Endothelial cell (in vitro differentiated cells): ENCODE measurements at places on chromosomes 12 and 14. TPM values are rescaled to one million over a fixed set of nuclear protein-coding genes. Genes with fewer than 3 reads are reported as not detected.
A peak's percentile ranks its signal among the peaks of the same experiment; 100 is the strongest.

NR4A1 gene
- 1.0 TPM for total RNA-seq

PRB2 gene
- not detected for total RNA-seq

SPIC gene
- total RNA-seq = not detected

RERGL gene
- total RNA-seq = not detected

GRCh38 chr12:116324654-116325335 lies 47.3 kb upstream of the MED13L start:
- no peaks in the 10 kb centered on the region for H3K27me3 ChIP-seq
- DNase-seq = no peak
- no peaks in the 10 kb centered on the region for H3K4me1 ChIP-seq
- no peaks in the 10 kb centered on the region for H3K36me3 ChIP-seq
- H3K27ac ChIP-seq = no peak overlapping the region

- no peak overlapping the region for H3K27ac ChIP-seq
- H3K4me1 ChIP-seq = peaks cover 4% of the 10 kb centered on the region
- peaks cover 23% of the 10 kb centered on the region for H3K36me3 ChIP-seq
- H3K4me3 ChIP-seq = peak overlapping the region; percentile 32
- no peak for DNase-seq
- peaks cover 20% of the 10 kb centered on the region for H3K27me3 ChIP-seq
These were observed 2.4 kb downstream of the FICD start for GRCh38 chr12:108517288-108518100.

GRCh38 chr14:92506231-92506630 lies 7.3 kb upstream of the RIN3 start:
- peaks cover 5% of the 10 kb centered on the region for H3K27me3 ChIP-seq
- H3K27ac ChIP-seq = no peak overlapping the region
- no peak overlapping the region for H3K4me3 ChIP-seq
- peaks cover 11% of the 10 kb centered on the region for H3K4me1 ChIP-seq

- H3K4me1 ChIP-seq = no peaks in the 10 kb centered on the region
- H3K27me3 ChIP-seq = peaks cover 4% of the 10 kb centered on the region
- no peaks in the 10 kb centered on the region for H3K36me3 ChIP-seq
- DNase-seq = peak; percentile 66
These were observed 359.9 kb downstream of the NRXN3 start for GRCh38 chr14:78530078-78530477.

DNA sequence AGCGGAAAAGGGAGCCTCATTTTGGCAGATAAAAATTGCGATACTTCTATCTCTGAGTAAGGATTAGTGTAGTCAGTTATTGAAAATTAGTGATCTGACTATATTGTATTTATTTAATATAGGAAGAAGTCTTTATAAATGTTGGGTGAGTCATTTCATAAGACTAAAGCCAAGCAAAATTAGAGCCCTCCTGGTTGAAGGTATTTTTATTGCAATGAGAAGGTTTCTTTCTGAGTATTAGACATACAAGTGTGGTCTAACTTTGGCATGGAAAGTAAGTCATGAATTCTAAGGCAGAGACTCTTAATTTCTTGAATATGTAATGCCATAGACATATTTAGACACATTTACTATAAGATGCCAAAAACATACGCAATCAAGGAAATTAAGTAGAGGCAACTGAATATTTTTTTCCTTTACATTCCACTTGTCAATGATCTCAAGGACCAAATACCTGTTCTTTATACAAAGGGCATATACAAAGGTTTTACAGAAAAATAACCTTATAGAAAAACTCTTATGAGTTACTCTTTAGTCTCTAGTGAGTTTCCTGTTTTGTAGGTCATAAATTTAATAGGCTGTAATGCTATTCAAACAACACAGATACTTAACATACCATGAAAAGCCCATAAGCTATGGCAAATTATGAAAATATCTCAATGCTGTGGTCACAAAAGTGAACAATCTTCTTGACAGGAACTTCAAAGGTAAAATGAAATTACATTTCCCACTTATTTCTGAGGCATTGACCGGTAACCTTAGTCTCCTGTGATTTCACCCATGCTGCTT lies 156.6 kb upstream of the BTG1 start:
- H3K36me3 ChIP-seq = no peaks in the 10 kb centered on the region
- H3K27me3 ChIP-seq = no peaks in the 10 kb centered on the region
- H3K4me1 ChIP-seq = peaks cover 8% of the 10 kb centered on the region

DNA sequence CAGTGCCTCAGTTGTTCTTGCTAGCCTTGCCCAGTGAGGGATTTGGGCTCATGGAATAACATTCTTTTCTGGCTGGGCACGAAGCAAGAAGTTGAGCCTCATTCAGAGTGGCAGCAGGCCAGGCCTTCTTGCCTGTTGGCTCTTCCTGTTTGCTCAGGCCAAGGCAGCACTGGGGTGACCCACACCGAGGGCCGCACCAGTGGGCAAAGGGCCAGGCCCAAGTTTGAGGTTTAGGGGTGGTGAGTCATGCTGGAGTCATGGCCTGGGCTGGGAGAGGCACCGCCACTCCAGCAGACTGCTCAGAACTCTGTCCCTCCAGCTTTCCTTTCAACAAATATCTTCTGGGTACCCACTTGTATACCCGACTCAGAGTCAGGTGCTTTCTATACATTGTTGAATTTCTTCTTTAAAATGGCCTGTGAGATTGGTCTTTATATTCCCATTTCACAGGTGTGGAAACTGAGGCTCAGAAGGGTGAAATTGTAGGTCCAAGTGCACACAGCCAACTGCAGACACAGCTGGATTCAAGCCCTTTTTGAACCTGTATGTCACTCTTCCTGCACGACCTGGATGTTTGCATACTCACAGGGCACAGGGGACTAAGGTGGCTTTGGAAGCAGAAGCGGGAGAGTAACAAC lies 279.4 kb downstream of the FOXN3 start:
- H3K4me3 ChIP-seq = no peak overlapping the region
- no peak for DNase-seq
- peaks cover 2% of the 10 kb centered on the region for H3K27me3 ChIP-seq
- H3K36me3 ChIP-seq = no peaks in the 10 kb centered on the region
- H3K4me1 ChIP-seq = no peaks in the 10 kb centered on the region

- H3K27me3 ChIP-seq = no peaks in the 10 kb centered on the region
- H3K4me3 ChIP-seq = no peak overlapping the region
- no peak overlapping the region for H3K27ac ChIP-seq
- H3K36me3 ChIP-seq = no peaks in the 10 kb centered on the region
- H3K4me1 ChIP-seq = no peaks in the 10 kb centered on the region
These were observed 59.7 kb upstream of the NAP1L1 start for GRCh38 chr12:76144245-76144549.

- H3K4me1 ChIP-seq = no peaks in the 10 kb centered on the region
- H3K27ac ChIP-seq = no peak overlapping the region
- DNase-seq = no peak
- H3K36me3 ChIP-seq = no peaks in the 10 kb centered on the region
- no peak overlapping the region for H3K4me3 ChIP-seq
- no peaks in the 10 kb centered on the region for H3K27me3 ChIP-seq
These were observed 1196.5 kb downstream of the GALC start for GRCh38 chr14:86796221-86797074.

DNA sequence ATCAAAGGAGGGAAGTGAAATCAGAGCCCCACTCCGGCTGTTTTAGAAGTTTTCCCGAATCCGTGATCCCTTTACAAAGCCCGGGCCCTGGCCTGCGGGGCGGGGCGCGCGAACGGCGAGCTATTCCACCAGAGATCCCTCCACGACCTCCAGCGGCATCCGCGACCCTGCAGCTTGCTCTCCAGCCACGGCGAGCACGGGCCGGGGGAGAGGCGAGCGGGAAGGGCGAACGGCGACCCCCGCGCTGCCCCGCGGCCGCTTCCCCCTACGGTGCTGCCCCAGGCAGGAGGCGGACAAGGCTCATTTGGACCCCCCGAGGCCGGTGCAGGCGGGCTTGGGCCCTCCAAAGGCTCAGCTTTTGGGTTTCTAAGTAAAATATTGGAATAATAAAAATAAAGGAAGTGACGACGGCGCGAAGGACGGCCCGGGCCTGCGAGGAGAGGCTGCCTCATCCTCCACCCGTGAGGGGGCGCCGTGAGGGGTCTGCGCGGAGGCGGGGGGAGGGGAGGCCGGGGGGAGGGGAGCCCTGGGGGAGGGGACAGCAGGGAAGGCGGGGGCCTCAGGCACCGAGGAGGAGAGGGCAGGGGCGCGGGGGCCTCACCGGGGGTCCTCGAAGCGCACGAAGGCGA lies 613 bp downstream of the SRSF9 start:
- H3K27me3 ChIP-seq = peaks cover 3% of the 10 kb centered on the region
- peaks cover 10% of the 10 kb centered on the region for H3K4me1 ChIP-seq
- H3K27ac ChIP-seq = peak overlapping the region; percentile 93
- peak overlapping the region; percentile 95 for H3K4me3 ChIP-seq
- peaks cover 19% of the 10 kb centered on the region for H3K36me3 ChIP-seq
- DNase-seq = peak; percentile 57
